DMS79 treated with DMSO at 0.1 percent for 48 hours (cell line): ENCODE measurements at places on chromosomes 5 and 9.

- no peak for DNase-seq
These were observed 56.0 kb downstream of the ZNF462 start for GRCh38 chr9:106918825-106919509.

DNA sequence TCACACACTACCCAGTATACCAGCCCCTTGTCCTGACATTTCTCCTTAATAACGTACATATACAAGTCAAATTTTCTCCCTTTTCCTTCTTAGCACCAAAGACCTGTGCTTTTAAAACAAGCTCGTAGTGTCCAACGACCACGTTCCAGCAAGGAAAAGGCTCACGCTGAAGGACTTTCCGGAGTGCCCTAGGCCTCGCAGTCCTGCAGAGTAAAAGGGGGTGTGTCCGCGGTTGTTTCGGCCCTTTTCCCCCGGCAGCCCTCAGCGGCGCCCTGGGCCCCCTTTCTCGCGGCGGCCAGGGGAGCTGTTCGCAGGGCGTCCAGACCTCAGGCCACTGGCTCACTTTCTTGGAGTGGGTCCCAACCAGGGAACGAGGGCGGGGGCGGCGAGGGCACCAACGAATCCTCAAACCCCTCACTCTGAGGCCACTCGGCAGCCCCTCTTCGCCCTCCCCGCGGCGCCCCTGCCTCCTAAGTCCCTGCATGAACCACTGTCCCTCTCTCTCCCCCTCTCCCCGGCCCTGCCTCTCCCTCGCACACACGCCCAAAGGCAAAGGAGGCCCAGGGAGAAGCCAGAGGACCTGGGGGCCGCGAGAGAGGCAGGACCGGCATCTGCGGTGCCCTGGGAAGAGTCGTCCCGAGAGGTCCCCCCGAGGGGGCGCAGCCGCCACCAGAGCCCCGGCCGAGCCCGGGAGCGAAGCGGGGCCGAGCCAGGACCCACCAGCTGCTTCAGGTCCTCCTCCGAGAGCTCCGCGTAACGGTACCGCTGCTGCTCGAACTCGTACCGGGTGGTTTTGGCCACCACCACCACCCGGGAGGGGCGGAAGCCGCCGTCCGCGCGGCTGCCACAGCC lies 720 bp downstream of the NADK2 start:
- DNase-seq = peak; percentile 5

- DNase-seq = no peak
These were observed 184.0 kb upstream of the ACTBL2 start for GRCh38 chr5:57666582-57666981.

- DNase-seq = no peak
These were observed 2.1 kb downstream of the ANKRD33B start for GRCh38 chr5:10565785-10566542.

- no peak for DNase-seq
These were observed 69.7 kb upstream of the ABL1 start for GRCh38 chr9:130765137-130766020.

GRCh38 chr9:69806627-69807026 lies 14.0 kb upstream of the CFAP95 start:
- no peak for DNase-seq

- DNase-seq = no peak
These were observed 39.3 kb upstream of the KCNIP1 start for GRCh38 chr5:170464280-170465127.

DNA sequence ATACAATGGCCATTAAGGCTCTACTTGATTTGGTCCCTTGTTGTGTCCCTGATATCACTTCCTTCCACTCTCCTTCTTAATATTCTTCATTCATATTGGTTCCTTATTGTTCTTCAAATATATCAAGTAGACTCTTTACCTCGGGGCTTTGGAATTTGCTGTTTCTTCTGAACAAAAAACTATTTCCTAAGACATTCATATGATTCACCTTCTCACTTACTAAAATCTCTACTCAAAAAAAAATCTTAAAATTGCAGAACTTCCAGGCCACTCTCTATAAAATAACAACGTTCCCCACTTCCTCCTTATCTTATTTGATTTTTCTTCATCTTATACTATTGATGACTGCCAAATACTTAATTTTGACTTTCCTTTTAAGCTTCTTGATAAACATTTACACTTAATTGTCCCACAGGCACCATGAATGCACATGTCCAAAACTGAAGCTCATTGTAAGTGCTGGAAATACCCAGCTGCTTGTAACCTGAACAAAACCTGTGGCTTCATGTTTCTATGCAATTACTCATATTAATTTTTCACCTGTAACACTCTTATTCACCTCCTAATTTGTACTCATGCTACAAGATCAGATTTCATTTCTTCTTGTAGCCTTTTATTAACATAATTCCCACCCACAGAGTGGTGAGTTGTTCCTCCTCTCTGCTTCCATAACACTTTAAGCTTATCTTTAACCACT lies 58.4 kb upstream of the NUDT12 start:
- DNase-seq = no peak

DNA sequence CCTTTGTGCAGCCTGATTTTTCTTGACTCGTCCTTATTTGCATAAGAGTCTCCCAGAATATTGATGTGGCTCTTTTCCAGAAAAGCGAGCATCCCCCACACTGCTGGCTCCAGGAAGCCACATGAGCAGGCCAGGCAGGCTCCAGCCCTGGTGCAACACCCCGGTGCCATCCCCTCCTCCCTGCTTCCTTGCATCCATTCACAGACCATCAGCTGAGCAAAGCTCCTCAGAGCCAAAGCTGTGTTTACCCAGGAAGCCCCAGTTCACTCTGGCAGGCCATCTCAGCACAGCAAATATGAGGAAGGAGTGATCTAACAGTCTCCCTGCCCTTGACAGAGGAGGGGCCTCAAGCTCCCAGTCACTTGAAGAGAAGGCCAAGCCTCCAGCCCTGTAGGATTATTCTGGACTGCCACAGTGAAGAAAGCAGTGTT lies 34.4 kb downstream of the INSYN2B start:
- DNase-seq = no peak

DNA sequence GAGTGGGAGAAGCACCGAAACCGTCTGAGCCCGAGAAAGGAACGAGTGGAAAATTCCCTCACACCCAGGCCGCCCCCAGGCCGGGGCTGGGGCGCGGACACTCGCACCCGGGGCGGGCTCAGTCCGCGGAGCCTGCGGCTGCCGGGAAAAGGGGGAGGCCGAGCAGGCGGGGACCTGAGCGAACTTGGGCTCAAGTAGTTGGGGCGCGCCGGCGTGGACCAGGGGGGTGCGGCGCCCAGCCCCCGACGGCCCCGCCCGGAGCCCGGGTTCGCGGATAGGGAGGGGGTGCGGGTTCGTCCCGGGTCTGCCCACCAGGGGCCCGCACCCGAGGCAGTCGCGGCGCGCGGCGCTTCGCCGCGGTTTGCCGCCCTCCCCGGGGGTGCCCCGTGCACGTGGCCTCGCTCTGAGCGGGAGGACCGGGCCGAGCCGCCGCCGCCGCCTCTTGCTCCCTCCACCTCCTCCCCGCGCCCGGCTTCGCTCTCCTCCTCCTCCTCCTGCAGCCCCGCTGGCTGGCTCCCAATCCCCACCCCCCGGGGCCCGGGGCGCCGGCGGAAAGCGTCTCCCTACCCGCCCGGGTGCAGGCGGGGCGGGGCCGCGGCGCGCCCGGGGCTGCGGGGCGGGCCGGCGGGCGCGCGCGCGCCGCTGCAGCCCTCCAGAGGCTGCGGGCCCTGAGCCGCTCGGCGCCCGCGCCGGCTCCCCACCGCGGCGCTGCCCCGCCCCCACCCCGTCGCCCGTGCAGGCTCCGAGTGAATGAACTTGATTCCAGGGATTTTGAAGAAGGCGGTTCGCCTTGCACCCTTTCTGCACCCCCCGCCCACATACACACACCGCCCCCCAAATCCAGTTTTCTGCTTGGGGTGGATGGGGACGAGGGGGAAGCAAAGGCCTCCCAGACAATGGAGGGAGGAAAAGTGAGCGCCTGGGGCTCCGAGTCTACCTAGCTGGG lies 1.3 kb upstream of the NFIB start:
- peak; percentile 68 for DNase-seq

DNA sequence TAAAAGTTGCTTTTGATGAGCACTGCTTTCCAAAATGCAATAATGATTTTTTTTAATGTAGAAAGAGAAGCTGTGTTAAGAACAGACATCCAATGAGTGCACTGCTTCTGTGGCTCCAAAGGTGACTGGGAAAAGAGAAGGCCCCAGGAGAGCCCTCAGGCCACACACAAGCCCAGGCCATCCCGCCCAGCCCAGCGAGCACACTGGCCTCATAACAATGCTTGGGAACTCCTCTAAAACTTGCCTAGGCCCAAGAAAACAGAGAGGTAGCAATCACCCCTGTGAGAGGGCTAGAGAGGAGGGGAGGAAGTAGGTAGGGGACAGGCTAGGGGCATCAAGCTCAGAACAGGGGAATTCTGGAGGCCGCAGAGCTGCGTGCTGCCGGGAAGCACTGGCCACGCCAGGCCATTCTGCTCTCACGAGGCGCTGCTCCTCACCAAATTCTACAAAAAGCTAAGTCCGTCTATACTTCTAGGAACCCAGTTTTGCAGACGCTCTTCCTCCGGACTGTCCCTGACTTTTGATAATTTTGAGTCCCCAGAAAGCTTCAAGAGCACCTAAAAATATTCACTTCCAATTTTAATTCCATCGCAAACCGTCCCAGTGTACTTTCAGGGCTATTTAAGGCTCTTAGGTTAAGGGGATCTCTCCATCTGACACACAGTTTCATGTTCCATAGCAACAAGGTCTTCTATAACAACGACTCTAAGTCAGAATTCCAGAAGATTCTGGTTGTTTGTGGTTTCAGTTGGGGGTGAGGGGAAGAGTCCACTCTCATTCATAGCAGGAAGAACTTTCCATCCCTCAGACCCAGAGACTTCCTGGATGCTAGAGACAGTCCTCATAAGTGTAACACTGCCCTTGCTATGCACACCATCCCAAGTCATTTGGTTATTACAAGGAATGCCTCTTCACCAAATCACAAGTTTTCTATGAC lies 51.0 kb downstream of the HABP4 start:
- DNase-seq = no peak

DNA sequence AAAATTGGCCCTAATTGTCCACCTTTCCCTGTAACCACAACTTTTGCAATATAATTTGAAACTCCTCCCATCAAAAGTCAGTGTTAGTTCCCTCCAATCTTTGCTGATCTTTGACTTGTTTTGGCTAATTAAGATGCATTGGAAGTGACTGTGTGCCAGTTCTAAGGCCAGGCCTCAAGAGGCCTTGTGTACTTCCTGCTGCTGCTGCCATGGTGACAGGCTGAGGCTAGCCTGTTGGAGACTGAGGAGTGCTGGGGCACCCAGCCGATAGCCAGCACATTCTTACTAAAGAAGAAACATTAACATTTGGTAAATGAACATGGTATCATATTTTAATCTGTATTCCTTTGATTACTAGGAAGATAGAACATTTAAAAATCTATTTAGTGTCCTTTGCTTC lies 86.5 kb downstream of the SREK1 start:
- DNase-seq = peak; percentile 0

- DNase-seq = no peak
These were observed 57.0 kb downstream of the SECISBP2 start for GRCh38 chr9:89375191-89375760.

- no peak for DNase-seq
These were observed 1.2 kb upstream of the OMD start for GRCh38 chr9:92425474-92425873.

GRCh38 chr9:132443951-132444607 lies 34.1 kb downstream of the CFAP77 start:
- peak; percentile 70 for DNase-seq

DNA sequence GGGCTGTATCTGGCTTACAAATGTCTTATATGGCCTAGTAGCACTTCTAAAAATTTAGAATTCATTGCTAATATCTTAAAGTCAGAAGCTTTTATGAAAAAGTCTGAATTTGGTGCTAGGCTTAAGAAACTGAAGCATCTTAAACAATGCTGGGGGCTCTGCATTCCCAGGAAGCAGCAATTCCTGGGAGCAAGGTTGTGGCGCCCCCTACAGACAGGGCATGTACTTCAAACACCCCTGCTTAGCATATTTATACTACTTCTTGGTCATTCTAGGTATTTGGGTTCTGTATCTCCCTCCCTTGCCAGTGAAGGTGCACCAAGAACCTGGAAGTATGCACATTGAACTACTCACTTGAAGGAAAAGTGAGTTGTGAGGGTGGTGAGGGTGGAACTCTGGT lies 64.6 kb upstream of the GRIA1 start:
- no peak for DNase-seq

GRCh38 chr9:125444956-125445506 lies 183.4 kb downstream of the GAPVD1 start:
- DNase-seq = no peak

DNA sequence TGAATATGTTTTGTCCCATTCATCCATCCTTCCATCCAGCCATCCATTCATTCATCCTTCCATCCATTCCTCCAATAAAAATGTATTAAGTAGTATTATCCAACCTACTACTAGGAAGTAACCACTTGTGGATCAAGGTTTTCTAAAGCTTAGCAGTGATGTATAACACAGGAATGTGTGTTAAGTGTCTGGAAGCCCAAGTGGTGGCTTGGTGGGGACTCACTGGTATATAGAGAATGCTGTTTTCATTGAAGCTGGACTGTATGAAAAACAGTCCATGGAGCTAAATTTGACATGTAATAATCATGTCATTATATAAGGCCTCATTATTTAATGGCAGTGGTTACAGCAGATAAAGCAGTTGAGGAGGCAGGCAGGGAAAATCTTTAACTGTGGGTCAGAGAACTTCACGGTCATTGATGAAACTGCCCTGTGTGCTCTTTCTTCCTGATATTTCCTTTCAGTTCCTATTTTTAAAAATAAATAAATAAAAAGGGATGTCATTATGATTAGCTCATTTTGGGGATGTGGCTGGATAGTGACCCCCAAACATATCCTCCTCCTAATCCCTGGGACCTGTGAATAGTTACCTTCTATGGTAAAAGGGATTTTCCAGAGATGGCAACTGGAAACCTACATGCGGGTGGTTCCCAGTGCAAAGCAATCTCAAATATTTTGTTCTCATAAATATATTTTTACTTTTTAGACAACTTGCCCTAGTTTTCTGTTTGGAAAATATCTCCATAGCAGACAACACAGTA lies 82.3 kb downstream of the DAPK1 start:
- no peak for DNase-seq

DNA sequence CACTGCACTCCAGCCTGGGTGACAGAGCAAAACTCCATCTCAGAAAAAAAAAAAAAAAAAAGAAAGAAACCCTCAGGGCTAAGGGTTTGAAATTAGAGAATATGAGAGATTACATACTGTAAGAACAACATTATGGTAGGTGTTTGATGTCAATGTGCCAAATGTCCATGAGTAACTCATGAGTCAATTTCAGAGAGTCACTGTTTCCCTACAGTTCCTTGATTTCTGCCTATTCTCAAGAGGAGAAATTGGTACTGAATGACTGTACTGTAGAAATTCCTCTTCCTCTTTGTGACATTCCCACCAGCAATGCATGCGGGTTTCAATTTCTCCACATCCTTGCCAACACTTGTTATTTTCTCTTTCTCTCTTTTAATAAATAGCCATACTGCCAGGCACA lies 35.2 kb downstream of the MARVELD2 start:
- DNase-seq = no peak

DNA sequence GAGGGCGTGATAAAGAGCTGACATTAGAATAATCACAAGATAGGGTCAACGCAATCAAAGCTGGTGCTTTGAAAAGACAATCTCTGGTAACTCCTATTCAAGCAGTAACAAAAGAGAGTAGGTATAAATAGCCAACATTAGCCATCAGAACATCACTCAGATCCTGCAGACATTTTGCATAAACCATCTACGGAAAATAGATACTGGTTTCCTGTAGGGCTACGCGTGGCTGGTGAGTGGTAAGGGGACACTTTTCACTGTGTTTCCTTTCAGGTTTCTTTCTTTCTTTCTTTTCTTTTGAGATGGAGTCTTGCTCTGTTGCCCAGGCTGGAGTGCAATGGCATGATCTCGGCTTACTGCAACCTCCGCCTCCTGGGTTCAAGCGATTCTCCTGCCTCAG lies 22.3 kb downstream of the TTF1 start:
- DNase-seq = no peak
